Neural crest cell (in vitro differentiated cells): ENCODE measurements at places on chromosomes 7 and 10. TPM values are rescaled to one million over a fixed set of nuclear protein-coding genes. Genes with fewer than 3 reads are reported as not detected.

- H3K27me3 ChIP-seq, result no peaks in the 10 kb centered on the region
- H3K36me3 ChIP-seq, result peaks cover 2% of the 10 kb centered on the region
- H3K4me1 ChIP-seq, result no peaks in the 10 kb centered on the region
- DNase-seq, result no peak
- H3K4me3 ChIP-seq, result no peak overlapping the region
Measured at GRCh38 chr7:89073776-89074175, 278.2 kb upstream of the TEX47 start.

DNA sequence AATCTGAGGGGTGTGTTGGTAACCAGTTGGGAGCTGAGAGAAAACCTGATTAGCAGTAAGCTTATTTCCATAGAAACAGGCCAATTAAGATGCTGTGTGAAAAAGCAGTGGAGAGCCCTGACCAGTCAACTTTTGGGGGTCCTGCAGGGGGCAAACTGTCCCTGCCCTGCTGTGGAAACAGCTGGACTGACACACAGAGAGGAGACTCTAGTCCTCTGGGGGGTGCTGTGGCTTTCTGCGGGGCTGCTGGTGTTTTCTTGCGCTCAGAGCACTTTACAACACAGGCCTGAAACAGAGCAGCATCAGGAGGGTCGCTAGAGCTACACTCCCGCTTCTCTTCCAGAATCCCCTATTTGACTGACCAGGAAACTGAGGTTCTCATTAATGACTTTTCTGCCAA, 546.9 kb upstream of the GALNT17 start:
- peaks cover 3% of the 10 kb centered on the region for H3K36me3 ChIP-seq
- H3K4me1 ChIP-seq, result peaks cover 66% of the 10 kb centered on the region
- peak overlapping the region; percentile 34 for H3K4me3 ChIP-seq
- peak overlapping the region; percentile 45 for H3K27ac ChIP-seq

- H3K4me3 ChIP-seq, result no peak overlapping the region
- H3K27ac ChIP-seq, result no peak overlapping the region
- peaks cover 4% of the 10 kb centered on the region for H3K4me1 ChIP-seq
- DNase-seq, result no peak
- no peaks in the 10 kb centered on the region for H3K36me3 ChIP-seq
Measured at GRCh38 chr10:86388119-86388704, 21.6 kb upstream of the GRID1 start.

DNA sequence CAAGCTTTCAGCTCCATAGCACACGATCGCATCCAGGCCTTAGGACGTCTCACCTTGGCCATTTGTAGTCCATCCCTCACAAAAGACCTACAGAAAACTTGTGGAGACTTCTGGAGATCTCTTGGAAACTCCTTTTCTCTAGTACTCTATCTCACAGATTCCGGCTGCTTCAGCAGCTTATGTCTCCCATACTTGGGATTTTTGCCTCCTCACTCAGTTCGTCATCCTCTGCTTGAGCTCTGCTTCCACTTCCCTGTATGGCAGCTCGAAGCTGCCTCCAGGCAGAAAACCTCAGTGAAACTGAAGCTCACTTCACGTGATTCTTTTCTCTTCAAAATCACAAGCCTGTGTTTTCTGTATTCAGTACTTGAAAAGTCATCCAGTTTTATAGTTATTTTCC, 178.7 kb upstream of the GDF10 start:
- H3K36me3 ChIP-seq, result no peaks in the 10 kb centered on the region
- no peak for DNase-seq
- no peaks in the 10 kb centered on the region for H3K27me3 ChIP-seq
- no peak overlapping the region for H3K27ac ChIP-seq
- no peaks in the 10 kb centered on the region for H3K4me1 ChIP-seq

The PAPOLB gene
- total RNA-seq, result 0.23 and 0.26 TPM in 2 replicates

The MTERF1 gene
- total RNA-seq, result 11.9 and 14.6 TPM in 2 replicates

The ATRNL1 gene
- total RNA-seq, result 44.1 and 46.9 TPM in 2 replicates
